ENCODE measurements at places on chromosomes 4 and X.

DNA sequence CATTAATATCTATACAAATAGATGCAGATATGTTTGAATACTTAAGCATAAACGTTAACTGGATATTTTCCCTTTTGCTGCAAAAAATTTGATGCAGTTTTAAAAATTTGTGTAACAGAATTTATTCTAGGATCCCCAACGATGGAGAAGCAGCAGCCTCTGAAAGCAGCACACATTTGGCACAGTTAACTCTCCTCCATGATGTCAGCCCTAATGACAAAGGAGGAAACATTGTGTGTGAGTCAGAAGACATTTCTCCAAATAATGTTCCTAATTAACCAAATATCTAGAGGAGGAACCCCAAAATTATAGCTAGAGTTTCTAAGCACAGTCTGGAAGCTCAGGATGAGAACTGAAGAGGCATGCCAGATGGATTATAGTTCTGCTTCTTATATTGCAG, 281.9 kb upstream of the MAD2L1 start:
- DNase-seq: no peak

DNA sequence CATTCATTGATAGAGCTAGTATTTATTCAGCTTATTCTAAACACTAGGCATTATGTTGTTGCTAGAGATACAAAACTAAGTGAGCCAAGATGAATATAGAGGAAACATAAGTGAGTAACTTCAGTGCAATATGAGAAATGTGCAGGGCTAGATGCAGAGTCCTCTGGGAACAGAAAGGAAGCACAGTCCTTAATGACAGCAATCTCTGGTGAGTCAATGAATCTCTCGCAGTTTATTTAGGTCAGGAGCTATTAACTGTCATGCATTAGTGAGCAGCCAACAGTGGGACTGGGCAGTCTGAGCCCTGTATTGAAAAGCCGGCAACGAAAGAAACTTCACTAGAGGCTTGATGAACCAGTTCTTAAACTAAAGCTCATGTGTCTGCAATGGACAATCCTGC, 598.1 kb upstream of the MAGEB2 start:
- no peak for DNase-seq

DNA sequence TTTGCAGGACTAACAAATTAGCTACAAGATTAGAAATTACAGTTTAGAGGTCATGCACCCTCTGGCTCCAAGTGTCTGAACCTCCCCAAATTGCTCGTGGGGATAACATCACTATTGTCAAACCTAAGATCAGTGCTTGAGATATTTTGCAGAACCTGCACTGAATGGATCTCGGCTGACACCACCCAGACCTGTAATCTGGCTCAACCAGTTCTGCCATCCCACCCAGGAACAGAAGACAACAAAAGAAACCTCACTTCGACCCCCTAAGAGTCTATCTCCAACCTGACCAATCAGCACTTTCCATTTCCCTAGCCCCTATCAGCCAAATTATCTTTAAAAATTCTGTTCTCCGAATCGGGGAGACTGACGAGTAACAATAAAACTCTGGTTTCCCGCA, 318.7 kb downstream of the NAP1L3 start:
- DNase-seq: no peak

DNA sequence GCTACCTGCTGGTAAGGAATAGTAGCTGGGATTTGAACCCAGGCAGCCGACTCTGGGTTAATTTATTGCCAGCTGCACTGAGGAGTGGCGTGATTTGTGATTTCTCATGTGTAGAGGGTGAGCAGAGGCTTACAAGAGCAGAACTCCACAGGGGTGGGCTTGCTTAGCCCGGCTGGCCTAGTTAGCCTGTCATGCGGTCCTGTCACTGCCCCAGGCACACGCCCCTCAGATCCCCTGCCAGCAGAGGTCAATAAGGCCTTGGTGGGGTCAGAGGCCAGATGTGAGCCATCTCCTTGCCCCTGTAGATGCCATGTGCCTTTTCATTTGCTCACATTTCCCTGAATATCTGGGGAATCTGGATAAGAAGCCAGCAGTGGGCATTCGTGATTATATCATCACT, 13.4 kb downstream of the NSDHL start:
- no peak for DNase-seq

DNA sequence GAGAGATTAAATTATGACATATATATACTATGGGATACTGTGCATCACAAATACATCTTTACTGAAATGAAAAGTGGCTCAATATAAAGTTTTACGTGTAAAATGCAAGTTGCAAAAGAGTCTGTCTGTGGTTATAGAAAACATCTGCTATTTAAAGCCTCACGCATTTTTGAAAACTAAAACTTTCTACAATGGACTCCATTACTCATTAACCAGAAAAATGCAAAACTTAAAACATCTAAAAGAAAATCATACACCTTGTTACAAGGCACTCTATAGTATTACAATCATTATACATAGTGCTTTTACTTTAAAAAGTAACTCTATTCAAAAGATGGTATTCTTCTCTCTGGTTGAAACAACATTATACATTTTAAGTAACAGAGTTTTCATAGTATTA, 755.6 kb downstream of the DMD start:
- no peak for DNase-seq

DNA sequence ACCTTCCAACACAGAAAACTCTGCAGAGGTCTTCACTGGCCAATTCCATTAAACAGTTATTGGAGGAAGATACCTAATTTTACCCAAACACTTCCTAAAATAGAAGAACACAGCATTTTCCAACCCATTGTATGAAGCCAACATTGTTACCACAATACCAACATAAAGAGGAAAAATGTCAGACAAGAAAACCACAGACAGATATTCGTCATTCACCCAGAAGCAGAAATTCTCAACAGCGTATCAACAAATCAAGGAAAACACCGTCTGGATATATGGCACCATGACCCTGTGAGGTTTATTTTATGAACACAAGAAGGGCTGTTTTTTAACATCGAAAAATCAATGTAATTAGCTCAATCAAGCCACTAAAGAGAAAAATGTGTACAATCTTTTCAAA, 255.6 kb downstream of the ASMT start:
- DNase-seq: no peak

DNA sequence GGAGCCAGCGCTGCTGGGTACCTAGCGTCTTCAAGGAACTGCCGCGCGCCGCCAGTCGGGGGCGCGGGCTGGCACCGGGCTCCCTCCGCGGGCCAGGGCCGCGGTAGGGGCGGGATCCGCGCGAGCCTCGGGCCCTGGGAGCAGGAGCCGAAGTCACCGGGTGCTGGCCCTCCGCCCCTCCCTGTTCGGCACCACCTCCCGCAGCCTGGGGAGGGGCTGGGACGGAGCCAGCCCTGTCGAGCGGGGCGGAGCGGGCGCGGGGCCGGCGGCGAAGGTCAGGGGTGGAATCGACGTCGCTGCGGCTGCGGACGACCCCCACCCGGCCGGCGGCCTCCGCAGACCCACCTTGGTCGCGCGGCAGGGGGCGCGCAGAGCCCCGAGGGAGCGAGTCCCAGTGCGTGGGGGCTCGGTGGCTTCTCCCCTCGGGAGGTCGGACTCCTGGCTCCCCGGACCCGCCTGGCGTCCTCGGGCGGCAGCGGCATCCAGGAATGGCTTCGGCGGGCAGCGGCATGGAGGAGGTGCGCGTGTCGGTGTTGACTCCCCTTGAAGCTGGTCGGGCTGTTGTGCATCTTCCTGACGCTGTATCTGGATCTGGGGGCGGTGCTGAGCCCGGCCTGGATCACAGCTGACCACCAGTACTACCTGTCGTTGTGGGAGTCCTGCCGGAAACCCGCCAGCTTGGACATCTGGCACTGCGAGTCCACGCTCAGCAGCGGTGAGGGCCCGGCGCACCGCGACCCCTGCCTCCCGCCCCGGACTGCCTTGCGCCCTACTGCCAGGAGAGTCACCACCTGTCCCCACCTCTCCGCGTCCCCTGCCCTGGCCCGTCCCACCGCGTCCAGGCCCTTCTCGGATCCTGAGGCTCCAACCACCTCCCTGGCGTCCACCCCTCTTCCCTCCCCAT, 50.5 kb upstream of the FAM47C start:
- DNase-seq: no peak

DNA sequence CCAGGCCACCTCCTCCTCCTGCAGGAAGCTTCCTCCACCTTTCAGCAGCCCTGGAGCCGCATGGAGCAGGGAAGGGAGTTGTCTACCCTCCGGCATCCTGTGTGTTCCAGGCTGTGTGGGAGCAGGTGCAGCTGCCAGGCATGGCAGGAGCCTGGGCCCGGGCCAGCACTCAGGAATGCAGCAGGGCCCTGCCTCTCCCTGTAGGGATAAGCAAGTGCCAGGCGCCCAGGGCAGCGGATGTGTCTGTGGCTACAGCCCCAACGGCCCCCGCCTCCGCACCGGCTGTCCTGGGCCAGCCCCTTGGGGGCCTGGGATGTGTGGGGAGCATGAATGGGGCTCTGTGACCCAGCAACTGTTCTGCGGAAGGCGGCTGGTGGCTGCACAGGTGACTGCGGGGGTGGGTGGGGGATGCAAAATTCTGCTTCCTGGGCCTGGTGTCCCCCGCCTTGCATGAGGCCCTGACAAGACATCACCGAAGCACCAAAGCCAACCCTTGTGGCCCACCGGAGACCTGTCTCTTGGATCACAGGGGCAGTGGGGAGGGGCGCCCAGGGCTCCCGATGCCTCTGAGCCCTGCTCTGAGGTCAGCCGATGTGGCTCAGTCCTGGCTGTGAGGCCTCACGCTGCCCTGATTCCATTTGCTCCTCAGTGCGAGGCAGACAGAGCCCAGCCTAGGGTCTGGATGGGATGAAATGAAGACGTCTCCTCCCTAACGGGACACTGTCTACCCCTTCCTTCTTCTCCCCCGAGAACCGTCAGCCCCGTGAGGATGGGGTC, 1.4 kb upstream of the DOK7 start:
- DNase-seq: no peak

- no peak for DNase-seq
Observed at GRCh38 chrX:17527135-17527701, 152.2 kb downstream of the NHS start.

DNA sequence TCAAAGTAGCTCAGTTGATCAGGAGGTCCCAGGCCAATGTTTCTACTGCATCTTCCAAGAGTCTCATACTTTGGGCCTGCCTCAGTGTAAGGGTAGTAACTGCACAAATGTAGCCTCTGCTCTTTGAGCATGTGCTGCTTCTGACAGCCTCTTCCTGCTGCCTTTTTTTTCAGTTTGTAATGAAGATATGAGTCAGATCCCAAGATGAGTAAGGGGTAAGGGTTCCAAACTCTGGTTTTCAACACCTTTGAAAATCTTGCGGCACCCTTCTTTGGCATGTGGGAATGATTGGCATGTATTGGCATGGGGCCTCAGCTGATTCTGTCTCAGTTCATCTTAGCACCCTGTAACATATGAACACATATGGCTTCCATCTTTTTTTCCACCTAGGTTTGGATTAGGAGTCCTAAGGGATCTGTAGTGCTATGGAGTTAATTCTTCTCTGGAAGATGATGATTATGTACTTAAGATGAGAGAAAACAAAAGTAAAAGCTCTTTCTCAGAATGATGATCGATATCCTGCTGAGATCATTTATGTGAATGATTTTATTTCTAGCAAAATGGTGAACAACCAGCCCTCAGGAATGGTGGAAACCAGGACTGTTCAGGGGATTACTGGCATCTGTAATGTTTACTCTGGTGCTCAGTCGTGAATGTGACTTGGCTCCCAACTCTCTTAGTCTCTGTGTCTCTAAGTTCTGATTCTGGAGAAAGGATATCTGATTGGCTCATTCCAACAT, 118.7 kb upstream of the PRPS2 start:
- DNase-seq: no peak

- no peak for DNase-seq
Observed at GRCh38 chr4:52716364-52717151, 34.7 kb downstream of the ERVMER34-1 start.

GRCh38 chrX:8783097-8783713, 18.0 kb downstream of the FAM9A start:
- peak; percentile 14 for DNase-seq

DNA sequence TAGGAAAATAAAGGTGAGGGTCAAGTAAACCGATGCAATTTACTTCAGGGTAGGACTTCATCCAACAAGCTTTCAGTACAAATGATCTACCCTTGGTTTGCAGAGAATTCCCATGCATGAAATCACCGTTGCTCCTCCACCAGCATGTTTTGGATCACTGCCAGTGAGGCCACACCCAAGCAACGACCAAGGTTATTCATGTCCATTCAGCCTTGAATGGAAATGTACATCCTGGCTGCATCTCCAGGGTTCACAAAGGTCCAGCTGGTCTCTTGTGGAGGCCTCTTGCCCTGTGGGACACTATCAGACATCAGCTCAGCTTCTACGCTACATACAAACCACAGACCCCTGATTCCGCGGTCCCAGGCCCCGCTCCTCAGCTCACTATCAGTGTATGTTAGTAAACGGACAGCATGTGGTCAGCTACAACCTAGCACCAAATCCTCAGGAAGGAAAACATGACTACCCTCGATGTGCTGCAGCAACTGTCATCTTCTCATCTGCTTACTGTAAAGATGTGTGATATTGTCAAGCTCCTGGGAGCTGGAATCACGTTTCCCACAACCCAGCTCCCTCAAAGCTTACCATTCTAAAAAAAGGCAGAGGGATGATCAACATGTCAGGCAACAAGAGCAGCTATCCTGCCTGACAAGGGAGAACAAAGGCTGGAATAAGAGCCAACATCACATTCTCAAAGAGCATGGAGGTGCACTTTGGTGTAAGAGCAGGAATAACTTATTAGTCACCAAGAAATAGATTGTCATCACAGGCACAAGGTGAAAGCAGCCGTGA, 4.9 kb downstream of the LYAR start:
- DNase-seq: no peak

GRCh38 chr4:39571054-39571453, 43.8 kb upstream of the UGDH start:
- no peak for DNase-seq

- no peak for DNase-seq
Observed at GRCh38 chr4:68797618-68798017, 18.2 kb upstream of the UGT2B10 start.

DNA sequence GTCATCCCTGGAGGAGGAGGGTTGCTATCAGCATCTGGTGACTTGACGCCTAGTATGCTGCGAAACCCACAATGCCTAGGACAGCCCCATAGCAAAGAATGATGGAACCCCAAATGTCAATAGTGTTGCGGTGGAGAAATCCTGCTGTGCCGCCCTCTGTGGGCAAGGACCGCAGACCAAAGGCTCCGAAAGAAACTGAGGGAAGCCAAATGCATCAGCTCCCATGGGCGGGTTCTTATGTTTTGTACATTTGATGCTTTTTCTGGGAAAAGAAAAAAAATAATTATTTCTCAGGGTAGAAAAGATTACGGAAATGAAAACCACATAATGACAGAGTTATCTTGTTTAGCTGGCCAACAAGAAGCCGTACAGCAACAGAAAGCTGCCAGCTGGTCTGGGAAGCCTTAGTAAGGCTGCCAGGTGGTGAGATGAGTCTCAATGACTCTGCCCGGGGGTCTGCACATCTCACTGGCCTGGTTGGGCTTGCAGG, 95.0 kb upstream of the TBL1X start:
- no peak for DNase-seq

GRCh38 chr4:98521486-98521885, 136.9 kb downstream of the TSPAN5 start:
- DNase-seq: no peak

DNA sequence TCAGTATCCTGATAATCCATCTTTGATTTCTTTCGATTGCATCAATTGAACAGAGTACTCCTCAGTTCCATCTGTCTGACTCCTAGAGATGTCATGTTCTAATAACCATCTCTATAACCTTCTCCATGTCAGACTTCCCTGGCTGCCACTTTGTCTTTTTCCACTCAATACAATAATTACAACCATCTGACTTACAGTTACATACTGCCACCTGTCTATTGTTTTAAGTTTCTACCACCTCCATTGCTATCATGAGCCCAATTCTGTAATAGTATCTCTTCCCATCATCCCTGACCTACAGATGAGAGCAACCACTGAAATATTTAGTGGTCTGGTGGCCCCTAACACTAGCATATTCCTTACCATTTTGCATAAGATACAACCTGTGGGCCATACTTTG, 439.2 kb upstream of the FAM47C start:
- DNase-seq: no peak
